ENCODE measurements at places on chromosomes 3 and 15.

- no peak for DNase-seq
Measured at GRCh38 chr3:81823086-81823485, 61.6 kb upstream of the GBE1 start.

- no peak for DNase-seq
Measured at GRCh38 chr3:52218937-52219650, 6.4 kb downstream of the TLR9 start.

DNA sequence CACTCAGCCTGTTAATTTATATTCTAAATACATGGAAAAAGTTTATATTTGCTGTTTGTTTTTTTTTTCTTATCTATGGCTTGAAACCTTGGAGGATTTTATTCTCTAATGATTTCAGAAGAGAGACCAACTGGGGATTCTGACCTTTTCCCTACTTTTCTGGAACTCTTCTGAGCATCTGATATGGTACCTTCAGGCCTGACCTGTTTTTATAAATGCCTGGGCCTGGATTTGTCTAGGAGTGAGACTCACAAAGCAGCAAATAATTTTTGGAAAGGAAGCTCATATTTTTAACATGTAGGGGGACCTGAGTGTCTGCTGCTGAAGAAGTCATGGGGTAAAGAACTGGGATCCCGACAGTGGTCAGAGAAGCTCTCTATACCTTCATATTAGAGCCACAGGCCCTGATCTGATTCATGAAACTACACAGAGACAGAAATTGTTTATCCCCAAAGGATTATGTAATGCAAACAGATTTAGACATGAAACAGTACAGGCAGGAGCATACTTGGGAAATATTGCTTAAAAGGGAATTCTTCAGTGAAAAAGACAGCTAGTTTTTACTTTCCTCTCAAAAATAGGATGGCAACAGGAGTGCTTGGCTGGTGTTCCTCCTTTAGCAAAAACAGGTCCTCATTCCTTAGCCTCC, 15.9 kb downstream of the PPM1L start:
- DNase-seq = no peak

GRCh38 chr3:171685116-171685895, 125.0 kb downstream of the PLD1 start:
- DNase-seq = no peak

DNA sequence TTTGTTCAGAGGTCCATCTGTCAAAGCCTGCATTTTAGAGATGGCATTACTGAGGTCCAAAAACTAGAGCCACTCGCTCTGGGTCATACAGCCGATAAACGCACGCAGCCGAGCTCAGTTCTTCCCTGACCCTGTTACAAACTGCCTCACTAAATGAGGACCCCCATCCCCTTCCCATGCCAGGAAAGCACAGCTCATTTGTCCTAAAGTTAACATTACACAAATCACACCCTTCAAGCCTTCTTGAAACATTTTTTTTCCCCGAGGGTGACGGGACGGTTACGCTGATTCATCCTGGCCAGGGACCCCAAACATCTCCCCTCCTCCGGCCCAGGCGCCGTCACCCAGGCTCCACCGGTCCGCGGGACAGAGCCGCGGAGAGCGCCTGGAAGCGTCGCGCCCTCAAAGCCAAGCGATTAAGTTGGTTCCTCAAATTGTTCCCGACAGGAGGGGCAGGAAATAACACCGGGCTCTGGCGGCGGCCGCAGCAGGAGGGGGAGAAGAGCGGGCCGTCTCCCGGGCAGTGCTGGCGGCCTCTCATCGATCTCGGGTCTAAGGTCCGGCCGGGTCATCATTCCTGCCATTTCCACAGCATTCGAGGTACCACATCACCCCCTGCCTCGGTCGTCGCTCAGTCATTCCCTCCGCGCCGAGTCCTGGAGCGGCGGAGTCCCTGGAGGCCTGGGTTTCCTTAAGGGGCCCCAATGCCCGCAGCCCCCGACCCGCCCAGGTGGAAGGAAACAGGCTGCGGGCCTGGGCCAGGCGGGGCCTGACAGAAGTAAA, 619 bp upstream of the CMTM8 start:
- DNase-seq = no peak

DNA sequence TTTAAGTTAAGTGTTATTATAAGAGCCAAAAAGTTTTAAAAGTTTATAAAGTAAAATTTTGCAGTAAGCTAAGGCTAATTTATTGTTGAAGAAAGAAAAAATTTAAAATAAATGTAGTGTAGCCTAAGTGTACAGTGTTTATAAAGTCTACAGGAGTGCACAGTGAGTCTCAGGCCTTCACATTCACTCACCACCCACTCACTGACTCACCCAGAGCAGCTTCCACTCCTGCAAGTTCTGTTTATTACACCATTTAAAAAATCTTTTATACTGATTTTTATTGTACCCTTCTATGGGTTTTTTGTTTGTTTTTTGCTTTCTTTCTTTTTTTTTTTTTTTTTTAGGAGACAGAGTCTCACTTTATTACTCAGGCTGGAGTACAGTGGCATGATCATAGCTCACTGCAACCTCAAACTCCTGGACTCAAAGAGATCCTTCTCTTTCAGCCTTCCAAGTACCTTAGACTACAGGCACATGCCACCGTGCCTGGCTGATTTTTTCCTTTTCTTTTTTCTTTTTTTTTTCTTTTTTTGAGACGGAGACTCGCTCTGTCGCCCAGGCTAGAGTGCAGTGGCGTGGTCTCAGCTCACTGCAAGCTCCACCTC, 25.9 kb downstream of the CSTA start:
- DNase-seq = no peak

- no peak for DNase-seq
Measured at GRCh38 chr15:69852482-69852881, 245.2 kb downstream of the TLE3 start.

DNA sequence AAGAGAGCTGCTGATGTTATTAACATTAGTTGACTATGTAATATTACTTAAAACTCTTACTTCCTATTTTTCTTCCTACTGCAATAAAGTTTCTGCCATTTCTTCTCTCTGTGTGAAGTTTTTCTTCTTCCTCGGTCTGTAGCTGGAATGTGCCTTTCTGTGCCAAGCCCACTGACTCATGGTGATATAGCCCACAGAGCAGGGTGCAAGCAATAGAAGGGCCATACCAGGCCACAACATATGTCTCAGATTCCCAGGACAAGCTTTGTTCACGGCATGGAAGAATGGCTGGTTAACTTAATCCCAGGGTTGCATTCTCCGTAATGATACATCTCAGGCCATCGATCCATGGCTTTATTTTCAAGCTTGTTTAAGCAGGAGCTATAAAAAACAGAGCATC, 815.3 kb downstream of the TUSC7 start:
- no peak for DNase-seq

All from activated naive CD4-positive, alpha-beta T cell (primary cell).